IPS DF 6.9 (cell line): ENCODE measurements at places on chromosomes 11 and 22.

- DNase-seq = no peak
Measured at GRCh38 chr11:70080763-70081162, 2.6 kb downstream of the ANO1 start.

DNA sequence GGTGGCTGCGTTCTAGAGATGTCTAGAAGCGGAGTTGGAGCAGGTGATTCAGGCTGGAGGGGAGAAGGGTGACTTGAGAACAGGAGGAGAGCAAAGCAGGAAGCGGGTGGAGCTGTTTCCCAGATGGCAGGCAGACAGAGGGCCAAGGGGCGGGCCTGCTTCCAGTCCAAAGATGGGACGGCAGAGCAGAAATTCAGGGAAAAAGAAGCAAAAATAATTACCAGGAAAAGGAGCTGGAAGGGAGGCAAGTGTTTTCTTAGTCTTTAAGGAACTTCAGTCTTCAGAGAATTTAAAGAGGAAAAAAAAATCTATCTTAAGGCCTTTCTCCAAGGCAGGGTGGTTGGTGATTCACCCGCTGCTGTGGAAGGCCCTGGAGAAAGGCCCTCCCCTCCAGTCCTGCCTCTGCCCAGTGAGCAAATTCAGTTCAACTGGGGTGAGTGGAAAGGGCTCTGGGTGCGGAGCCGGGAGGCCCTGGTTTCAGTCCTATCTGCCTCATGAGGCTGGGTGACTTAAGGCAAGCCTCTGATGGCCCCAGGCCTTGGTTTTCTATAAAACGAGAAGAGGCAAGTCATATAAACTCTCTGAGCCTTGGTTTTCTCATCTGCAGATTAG, 4.5 kb upstream of the CREB3L1 start:
- no peak for DNase-seq

DNA sequence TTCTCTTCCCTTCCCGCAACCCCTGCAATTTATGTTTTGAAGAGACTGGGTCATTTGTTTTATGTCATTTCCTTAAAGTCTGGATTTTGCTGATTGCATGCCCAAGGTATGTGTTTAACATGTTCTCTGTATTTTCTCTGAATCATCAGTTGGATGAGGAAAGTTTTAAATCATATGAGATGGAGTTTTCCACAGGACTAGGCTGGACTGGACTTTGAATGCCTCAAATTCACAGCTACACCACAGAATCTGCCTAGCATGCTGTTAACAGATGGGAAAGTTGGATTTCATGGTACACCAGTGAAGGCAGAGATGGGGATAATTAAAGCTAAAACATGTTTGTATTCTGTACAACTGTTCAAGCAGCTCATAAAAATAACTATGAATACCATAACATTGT, 62.6 kb downstream of the CWC15 start:
- no peak for DNase-seq

- DNase-seq = no peak
Measured at GRCh38 chr11:44708009-44708408, 18.8 kb upstream of the TSPAN18 start.

GRCh38 chr11:130512662-130513061, 64.2 kb downstream of the ADAMTS15 start:
- no peak for DNase-seq

GRCh38 chr11:110349138-110349996, 53.0 kb upstream of the RDX start:
- DNase-seq = no peak

DNA sequence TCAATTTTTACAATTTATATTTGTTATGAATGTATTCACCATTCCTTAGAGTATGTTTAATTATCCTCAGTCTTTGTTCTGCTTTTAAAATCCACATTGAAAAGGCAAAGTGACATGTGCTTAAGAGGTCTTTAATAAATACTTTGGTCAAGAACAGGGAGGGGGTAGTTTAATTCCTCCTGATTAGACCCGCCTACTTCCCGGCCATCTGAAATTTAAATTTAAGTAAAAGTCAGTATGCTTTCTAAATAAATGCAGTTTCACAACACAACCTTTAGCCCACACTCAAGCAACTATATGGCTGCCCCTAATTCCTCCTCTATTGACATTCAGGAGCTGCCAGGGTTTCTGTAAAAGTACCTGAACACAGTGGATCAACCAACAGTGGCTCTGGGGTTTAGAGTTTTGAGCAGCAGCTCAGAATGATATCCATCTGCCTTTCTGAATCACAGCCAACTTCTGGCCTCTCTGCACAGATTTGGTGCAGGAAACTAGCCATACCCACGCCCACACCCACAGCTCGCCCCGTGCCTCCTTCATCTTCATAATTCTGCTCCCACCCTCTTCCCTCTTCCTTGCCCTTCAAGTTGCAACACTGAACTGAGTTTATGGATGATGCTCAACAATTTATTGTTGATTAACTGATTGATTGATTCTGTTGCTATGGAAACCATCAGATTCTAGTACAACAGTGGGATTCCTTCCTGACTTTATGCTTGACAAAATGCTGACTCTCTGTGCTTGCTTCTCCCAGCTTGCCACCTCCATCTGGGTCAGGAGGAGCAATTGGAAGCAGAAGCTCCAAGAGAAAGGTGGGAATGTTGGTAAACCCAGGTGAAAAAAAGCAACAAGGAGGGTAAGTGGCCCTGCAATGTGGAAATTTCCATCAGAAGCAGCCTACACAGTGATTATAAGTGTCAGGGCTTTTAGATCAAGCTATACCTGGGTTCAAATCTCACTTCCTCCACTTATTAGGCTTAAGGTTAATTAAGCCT, 70.8 kb downstream of the PANX1 start:
- no peak for DNase-seq

DNA sequence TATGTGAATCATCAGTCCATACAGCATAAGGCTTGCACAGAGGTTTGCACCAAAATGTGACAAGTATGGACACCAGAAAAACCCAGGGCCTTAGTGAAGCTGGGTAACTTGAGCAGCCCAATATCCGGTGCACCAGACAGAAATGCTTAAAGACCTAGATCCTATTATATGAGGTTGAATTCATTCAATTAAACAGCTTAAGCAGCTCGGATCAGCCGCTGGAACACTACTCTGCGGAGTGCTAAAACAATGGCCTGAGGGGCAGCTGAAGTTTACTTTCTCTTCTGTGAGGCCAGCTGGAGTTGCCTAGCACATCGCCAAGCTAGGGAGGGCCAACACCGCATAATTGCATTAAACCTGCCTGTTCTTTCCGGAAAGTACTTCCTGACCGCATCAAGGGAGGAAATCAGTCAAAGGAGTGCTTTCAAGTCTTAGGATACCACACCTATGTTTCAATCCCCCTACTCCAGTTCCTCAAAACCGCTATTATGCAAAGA, 17.0 kb upstream of the FAM181B start:
- DNase-seq = no peak
